ENCODE measurements at places on chromosomes 11 and 22.

GRCh38 chr11:68504432-68505066 lies 44.0 kb downstream of the PPP6R3 start:
- DNase-seq, result no peak

GRCh38 chr11:69375316-69376154 lies 81.6 kb downstream of the MYEOV start:
- no peak for DNase-seq

- no peak for DNase-seq
Measured at GRCh38 chr11:83656796-83657330, 370.7 kb upstream of the CCDC90B start.

GRCh38 chr11:11998091-11998781 lies 10.2 kb downstream of the DKK3 start:
- no peak for DNase-seq

DNA sequence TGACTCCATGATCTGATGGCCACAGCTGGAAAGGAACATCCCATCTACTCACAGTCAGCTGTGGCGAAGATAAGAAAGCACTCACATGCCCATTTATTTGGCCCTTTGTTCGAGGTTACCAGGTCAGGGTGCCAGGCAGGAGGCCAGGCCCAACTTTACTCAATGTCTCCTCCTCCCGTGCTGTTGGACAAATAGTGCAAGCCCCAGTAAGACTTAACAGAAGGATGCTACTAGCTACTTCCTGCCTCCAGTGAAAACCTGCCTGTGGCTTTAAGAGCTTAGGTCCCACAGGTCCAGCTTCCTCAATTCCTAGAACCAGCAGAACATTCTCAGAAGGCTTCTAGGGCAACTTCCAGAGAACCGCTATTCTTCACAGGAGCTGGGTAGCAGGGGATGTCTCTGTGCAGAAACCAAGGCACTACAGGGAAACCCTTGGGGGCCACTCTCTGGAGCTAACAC lies 12.9 kb upstream of the CRY2 start:
- no peak for DNase-seq

GRCh38 chr11:122167100-122167499 lies 51.1 kb upstream of the BLID start:
- no peak for DNase-seq

DNA sequence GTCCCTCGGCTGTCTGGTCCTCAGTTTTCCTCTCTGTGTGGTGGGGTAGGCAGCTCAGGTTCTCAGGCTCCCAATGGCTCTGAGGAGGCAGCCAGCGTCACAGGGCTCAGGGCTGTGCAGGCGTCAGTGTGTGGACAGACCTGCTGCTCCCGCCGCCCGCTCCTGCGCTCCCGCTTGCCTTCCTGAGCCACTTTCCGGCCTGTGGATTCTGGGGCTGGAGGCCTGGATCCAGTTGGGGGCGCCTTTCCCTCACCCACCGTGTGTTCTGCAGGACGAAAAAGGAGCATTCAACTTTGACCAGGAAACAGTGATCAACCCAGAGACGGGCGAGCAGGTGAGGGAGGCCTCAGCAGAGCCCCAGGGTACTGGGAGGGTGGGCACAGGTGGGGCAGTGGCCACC lies 14.7 kb downstream of the DPP3 start:
- no peak for DNase-seq

DNA sequence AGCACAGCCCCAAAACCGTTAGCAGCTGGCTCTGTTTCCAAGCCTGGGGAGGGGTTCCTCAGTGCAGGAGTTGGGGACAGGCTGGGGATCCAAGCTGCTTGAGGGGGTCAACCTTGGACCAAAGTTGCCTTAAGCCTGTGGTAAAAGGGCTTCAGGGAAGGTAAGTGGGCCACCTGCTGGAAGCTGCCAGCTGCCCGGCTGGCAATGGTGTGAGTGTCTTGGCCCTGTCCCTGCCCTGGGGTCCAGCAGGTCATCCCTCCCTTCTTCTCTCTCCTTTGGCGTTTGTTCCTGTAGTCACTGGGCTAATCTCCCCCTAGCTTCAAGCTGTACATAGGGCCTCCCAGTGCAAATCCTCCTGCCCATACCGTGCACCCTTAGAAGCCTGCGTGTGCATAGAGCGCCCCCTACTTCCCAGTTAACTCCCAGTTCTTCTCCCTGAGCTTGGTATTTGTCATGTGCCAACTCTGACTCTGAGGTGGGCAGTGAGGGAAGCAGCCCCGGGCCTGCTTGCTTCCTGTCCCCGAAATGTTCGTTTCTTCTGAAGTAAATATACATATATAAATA lies 4.4 kb downstream of the TMEM258 start:
- DNase-seq, result no peak
